Right lobe of liver (tissue), 6 donors: ENCODE measurements at places on chromosomes 6 and 20. TPM values are rescaled to one million over a fixed set of nuclear protein-coding genes. Genes with fewer than 3 reads are reported as not detected.
A peak's percentile ranks its signal among the peaks of the same experiment; 100 is the strongest.

Gene TAP2
- 20.2 TPM for total RNA-seq

Gene DOK5
- total RNA-seq, result not detected

Gene ZBTB12
- total RNA-seq, result 0.51 TPM

Gene GPANK1
- total RNA-seq, result 7.9 TPM

Gene BHLHE23
- total RNA-seq, result not detected

Gene DYNLT2
- 0.79 TPM for total RNA-seq

Gene SRC
- 12.0 TPM for total RNA-seq

DNA sequence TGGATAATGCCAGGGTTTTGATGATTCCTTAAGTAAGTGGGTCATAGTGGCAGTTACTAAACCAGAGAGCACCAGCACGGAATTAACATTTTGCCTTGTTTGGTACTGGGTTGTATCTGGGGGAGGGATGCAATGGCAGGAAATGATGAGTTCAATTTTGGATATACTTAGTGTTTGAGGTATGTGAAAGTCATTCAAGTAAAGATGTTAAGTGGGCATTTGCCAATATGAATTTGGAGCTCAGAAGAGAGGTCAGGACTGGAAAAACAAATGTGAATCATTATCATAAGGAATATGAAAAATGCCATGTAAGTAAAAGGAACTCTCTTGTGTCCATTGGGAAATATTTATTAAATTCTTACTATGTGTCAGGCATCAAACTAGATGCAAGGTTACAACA lies 6.2 kb downstream of the PXT1 start:
- no peak overlapping the region for H3K27ac ChIP-seq
- no peaks in the 10 kb centered on the region for H3K36me3 ChIP-seq
- H3K27me3 ChIP-seq, result no peaks in the 10 kb centered on the region
- no peak for DNase-seq
- no peak overlapping the region for H3K4me3 ChIP-seq
- H3K4me1 ChIP-seq, result no peaks in the 10 kb centered on the region

GRCh38 chr20:22698259-22698842 lies 114.0 kb upstream of the FOXA2 start:
- no peak overlapping the region for H3K27ac ChIP-seq
- H3K36me3 ChIP-seq, result no peaks in the 10 kb centered on the region
- no peak for DNase-seq
- no peaks in the 10 kb centered on the region for H3K4me1 ChIP-seq
- no peaks in the 10 kb centered on the region for H3K27me3 ChIP-seq

- peak; percentile 41 for DNase-seq
- H3K27me3 ChIP-seq, result no peaks in the 10 kb centered on the region
- no peaks in the 10 kb centered on the region for H3K36me3 ChIP-seq
- no peaks in the 10 kb centered on the region for H3K4me1 ChIP-seq
- no peak overlapping the region for H3K4me3 ChIP-seq
- H3K27ac ChIP-seq, result no peak overlapping the region
Observed at GRCh38 chr6:142087950-142088857, 44.5 kb upstream of the GJE1 start.

GRCh38 chr6:49523901-49524300 lies 24.2 kb downstream of the GLYATL3 start:
- DNase-seq, result no peak
- H3K4me1 ChIP-seq, result peaks cover 57% of the 10 kb centered on the region
- no peaks in the 10 kb centered on the region for H3K27me3 ChIP-seq
- H3K27ac ChIP-seq, result peak overlapping the region; percentile 82

GRCh38 chr6:149230712-149231460 lies 86.6 kb upstream of the TAB2 start:
- no peaks in the 10 kb centered on the region for H3K36me3 ChIP-seq
- H3K4me1 ChIP-seq, result no peaks in the 10 kb centered on the region
- no peaks in the 10 kb centered on the region for H3K27me3 ChIP-seq
- no peak overlapping the region for H3K27ac ChIP-seq

GRCh38 chr6:110699780-110700179 lies 115.5 kb downstream of the CDK19 start:
- no peak for DNase-seq
- H3K4me1 ChIP-seq, result peaks cover 14% of the 10 kb centered on the region
- H3K27ac ChIP-seq, result no peak overlapping the region
- no peaks in the 10 kb centered on the region for H3K27me3 ChIP-seq
- H3K36me3 ChIP-seq, result no peaks in the 10 kb centered on the region
- H3K4me3 ChIP-seq, result no peak overlapping the region

DNA sequence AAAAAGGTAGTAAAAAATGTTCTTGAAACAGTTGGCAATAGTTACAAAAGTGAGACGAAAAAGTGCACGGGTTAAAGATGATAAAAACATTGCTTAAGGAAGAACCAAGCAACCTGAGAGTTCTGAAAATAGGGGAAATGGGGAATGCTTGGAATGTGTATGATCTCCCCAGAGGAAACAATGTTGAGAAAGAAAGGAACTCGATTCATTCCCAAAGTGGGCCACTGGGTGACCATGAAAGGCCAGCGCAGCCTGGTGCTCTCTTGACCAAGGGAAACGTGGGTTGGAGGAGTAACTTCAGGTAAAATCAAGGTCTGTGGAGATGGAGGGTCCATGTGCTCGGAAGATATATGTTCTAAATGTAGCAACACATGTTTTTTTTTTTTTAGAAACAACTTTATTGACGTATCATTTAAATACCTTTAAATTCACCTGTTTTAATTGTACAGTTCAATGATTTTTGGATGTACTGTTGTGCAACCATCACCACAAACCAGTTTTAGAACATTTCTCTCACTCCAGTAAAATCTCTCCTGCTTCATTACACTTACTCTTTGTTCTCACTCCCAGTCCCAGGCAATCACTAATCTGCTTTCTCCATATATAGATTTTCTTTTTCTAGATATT lies 34.5 kb upstream of the CEP85L start:
- H3K36me3 ChIP-seq, result no peaks in the 10 kb centered on the region
- no peak for DNase-seq
- no peak overlapping the region for H3K4me3 ChIP-seq
- no peaks in the 10 kb centered on the region for H3K27me3 ChIP-seq
- H3K4me1 ChIP-seq, result no peaks in the 10 kb centered on the region

DNA sequence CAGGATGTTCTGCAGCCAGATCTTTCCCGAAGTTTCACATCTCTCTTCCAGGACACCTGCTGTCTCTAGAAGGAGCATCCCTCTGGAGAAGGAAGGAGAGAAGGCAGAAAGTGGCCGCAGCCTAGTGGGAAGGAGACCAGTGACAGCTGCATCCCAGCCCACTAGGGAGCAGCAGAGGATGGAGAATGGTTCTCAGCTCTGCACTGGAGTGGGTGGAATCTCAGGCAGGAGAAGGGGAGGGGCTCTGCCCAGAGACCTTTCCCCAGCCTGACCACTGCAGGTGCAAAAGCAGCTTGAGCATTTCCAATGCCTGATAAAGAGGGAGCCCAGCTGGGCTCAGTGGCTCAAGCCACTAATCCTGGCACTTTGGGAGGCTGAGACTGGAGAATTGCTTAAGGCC lies 32.3 kb downstream of the NCR2 start:
- no peaks in the 10 kb centered on the region for H3K27me3 ChIP-seq
- no peak overlapping the region for H3K27ac ChIP-seq
- no peak overlapping the region for H3K4me3 ChIP-seq

DNA sequence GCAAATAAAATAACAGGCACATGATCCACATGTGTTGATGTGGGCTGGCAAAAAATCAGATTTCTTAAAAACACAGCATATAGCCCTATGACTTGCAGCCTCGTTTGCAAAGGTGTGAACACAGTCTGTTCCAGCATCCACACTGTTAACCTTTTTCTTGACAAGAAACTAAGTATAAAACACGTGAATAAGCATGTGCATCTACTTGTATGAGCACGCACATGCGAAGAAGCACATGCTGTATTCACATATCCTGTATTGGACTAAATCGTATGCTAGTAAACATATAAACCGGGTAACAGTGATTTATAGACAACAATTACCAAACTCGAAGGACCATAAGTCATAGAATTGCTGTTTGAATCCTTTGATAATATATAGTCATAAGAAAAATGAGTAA lies 218.7 kb downstream of the HDGFL1 start:
- no peak overlapping the region for H3K27ac ChIP-seq
- no peaks in the 10 kb centered on the region for H3K4me1 ChIP-seq
- H3K27me3 ChIP-seq, result no peaks in the 10 kb centered on the region
- no peak for DNase-seq
- no peak overlapping the region for H3K4me3 ChIP-seq

DNA sequence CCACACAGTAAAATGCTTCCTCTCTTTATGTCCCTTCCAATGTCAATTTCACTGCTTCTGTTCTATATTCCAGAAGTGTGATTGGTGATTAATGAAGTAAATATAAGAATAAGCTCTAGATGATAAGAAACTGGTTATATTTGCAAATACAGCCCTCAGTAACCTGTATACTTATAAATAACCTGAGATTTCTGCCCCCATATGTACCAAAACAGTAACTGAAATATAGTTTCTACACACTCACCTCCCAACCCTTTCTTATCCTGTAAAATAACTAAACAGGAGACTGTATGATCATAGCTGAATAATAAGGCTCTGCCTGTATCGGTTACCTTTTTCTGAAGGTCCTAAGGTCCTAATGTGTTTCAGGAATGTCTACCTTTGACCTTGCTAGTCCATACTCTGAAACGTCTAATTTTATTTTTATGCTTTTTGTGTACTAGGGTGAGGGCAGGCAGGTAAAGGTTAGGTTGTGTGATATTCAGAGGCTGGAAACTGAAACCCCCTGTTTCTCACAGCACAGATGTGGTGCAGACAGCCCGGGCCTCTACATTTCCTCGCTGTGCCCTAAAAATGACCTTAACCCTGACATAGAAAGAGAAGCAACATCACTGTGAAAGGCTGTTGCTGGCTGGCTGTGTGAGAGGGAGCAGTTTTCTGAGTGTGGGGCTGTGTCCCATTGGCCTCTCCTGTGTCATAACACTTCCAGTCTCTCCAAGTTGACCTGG lies 378.8 kb downstream of the CENPW start:
- no peaks in the 10 kb centered on the region for H3K4me1 ChIP-seq
- no peak for DNase-seq
- no peaks in the 10 kb centered on the region for H3K27me3 ChIP-seq
- no peak overlapping the region for H3K4me3 ChIP-seq
- H3K36me3 ChIP-seq, result no peaks in the 10 kb centered on the region
- H3K27ac ChIP-seq, result no peak overlapping the region

DNA sequence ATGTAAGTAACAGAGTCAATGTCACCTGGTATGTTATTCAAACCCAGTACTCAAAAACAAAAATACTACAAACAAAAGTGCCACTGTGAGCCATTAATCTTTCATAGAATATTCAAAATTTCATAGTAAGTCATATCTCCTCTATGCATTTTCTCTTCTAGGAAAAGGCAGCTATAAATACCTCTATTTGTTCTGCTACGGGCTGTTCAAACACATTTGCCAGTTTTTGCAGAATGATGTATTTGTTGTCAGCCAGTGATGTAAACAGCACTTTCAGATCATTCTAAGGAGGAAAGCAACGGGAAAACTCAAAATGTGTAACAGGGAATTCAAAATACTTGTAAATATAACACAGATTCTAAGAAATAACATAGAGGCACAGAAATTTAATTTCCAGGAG lies 388.2 kb downstream of the SYNE1 start:
- DNase-seq, result no peak
- no peak overlapping the region for H3K4me3 ChIP-seq
- no peak overlapping the region for H3K27ac ChIP-seq

DNA sequence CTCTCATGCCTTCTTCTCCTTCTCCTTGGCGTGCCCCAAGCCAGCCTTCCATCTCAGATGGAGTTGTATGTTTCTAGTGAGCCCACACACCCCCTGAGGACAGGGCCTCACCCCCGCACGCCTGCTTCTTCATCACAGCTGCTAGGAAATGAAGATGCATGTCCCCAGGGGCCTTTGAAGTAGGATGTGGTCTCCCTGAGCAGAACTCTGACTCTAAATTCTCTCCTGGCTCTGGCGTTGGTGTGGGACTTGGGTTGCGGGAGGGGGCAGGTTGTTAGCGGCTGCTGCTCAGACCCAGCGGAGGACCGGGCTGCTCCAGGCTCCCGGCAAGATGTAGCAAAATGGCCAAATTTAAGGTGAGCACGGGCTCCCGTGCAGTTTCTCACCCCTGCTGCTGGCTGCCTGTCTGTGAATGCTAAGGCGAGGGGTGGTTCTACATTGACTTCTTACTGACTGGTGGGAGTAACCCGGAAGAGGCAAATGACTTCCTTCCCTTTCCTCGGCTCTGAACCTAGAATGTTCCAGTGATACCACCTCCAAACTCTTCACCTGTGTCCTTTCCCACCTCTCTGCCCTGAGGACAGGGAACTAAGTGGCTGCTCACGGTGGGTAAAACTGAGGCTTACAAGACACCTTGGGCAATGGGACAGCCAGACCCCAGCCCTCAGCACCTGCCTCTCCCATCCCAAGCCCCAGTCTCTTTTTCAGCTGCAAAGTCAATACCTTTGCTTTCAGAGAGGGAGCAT lies 8.8 kb downstream of the SYNJ2 start:
- H3K27me3 ChIP-seq, result no peaks in the 10 kb centered on the region
- no peak for DNase-seq
- H3K36me3 ChIP-seq, result no peaks in the 10 kb centered on the region
- H3K4me3 ChIP-seq, result no peak overlapping the region

DNA sequence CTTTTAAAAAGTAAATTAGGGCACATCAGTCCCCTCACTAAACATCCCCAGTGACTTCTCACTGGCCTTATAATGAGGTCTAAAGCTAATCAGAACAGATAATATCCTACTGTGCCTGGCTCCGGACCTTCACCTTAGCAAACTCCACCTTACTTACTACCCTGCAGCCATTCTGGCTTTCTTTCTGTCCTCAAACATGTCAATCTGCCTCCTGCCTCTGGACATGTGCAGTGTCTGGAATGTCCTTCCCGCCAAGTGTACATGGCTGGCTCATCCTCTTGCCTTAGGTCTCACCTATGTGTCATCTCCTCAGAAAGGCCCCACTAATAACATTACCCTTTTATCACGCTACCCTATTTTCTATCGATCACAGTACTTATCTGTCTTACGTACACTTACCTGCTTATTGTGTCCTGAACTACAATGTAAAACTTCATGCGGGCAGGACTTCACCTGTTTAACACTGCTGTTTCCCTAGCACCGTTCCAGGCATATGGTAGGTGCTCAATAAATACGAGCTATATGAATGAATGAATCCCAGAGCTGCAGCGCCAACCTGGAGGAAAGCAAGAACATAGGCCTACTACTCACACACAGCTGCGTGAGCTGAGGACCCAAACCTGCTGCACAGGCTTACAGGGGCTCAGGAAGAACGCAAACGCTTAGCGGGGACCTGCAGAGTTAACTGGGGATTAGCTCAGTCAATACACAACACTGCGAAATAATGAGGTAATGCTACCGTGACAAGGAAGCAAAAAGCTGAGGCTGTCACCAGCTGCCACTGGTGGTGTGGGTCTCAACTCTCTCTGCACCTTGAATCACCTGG lies 991 bp downstream of the UQCC2 start:
- no peaks in the 10 kb centered on the region for H3K36me3 ChIP-seq
- no peaks in the 10 kb centered on the region for H3K27me3 ChIP-seq
- H3K27ac ChIP-seq, result no peak overlapping the region
- no peaks in the 10 kb centered on the region for H3K4me1 ChIP-seq

- peaks cover 8% of the 10 kb centered on the region for H3K4me1 ChIP-seq
- no peak overlapping the region for H3K4me3 ChIP-seq
- DNase-seq, result no peak
- H3K36me3 ChIP-seq, result no peaks in the 10 kb centered on the region
- H3K27me3 ChIP-seq, result no peaks in the 10 kb centered on the region
- no peak overlapping the region for H3K27ac ChIP-seq
Observed at GRCh38 chr6:149168968-149169367, 148.5 kb upstream of the TAB2 start.

GRCh38 chr20:59042151-59042795 lies at the start of gene PRELID3B:
PRELID3B (minus strand) TSS chr20:59042786; CDS start chr20:59042730, 56 bp downstream.
- peak within 1 kb of the TSS; percentile 63 for H3K27ac ChIP-seq
- H3K36me3 ChIP-seq, result peaks cover 11% of the 10 kb centered on the region
- H3K4me3 ChIP-seq, result peak within 1 kb of the TSS; percentile 78
- DNase-seq, result no peak

- no peaks in the 10 kb centered on the region for H3K4me1 ChIP-seq
- no peak overlapping the region for H3K4me3 ChIP-seq
- no peak overlapping the region for H3K27ac ChIP-seq
- no peaks in the 10 kb centered on the region for H3K27me3 ChIP-seq
Observed at GRCh38 chr6:11500008-11500407, 37.5 kb upstream of the TMEM170B start.
